ENCODE measurements at places on chromosomes 2 and 18. TPM values are rescaled to one million over a fixed set of nuclear protein-coding genes. Genes with fewer than 3 reads are reported as not detected.
A peak's percentile ranks its signal among the peaks of the same experiment; 100 is the strongest.

GRCh38 chr2:217438136-217438535 lies 564.7 kb downstream of the TNS1 start:
- peak overlapping the region; percentile 83 for H3K27ac ChIP-seq
- H3K4me3 ChIP-seq, result no peak overlapping the region
- no peak for DNase-seq
- H3K4me1 ChIP-seq, result no peaks in the 10 kb centered on the region
- H3K27me3 ChIP-seq, result no peaks in the 10 kb centered on the region

The MOGAT1 gene
- total RNA-seq, result not detected

The MYCN gene
- 0.55 TPM for total RNA-seq

The PRSS56 gene
- total RNA-seq, result not detected
